Liver (tissue), 10 donors: ENCODE measurements at places on chromosomes 5 and 9. TPM values are rescaled to one million over a fixed set of nuclear protein-coding genes. Genes with fewer than 3 reads are reported as not detected.

- H3K4me1 ChIP-seq = no peaks in the 10 kb centered on the region
- no peak for DNase-seq
- H3K4me3 ChIP-seq = no peak overlapping the region
- no peak overlapping the region for H3K27ac ChIP-seq
- no peaks in the 10 kb centered on the region for H3K36me3 ChIP-seq
- H3K27me3 ChIP-seq = no peaks in the 10 kb centered on the region
Observed at GRCh38 chr9:61665829-61666228, 476.0 kb downstream of the SPATA31A7 start.

DNA sequence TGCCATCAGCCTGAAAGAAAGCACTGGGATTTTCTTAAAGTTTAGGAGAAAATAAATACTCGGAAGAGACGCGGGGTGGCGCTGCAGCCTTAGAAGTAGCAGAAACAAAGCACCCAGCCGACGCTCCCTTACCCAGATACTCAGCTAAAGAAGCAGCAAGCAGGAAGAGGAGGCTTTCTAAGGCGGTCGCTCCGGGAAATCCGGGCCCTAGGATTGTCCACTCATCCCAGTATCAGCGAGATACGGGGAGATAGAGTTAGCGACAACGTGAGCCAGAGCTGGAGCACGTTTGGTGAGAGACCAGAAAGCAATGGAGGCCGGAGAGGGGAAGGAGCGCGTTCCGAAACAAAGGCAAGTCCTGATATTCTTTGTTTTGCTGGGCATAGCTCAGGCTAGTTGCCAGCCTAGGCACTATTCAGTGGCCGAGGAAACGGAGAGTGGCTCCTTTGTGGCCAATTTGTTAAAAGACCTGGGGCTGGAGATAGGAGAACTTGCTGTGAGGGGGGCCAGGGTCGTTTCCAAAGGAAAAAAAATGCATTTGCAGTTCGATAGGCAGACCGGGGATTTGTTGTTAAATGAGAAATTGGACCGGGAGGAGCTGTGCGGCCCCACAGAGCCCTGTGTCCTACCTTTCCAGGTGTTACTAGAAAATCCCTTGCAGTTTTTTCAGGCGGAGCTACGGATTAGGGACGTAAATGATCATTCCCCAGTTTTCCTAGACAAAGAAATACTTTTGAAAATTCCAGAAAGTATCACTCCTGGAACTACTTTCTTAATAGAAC lies at the start of gene PCDHB2:
Gene PCDHB2, plus strand, starts transcription at position 135 of the 782 bp plus-strand sequence. Its CDS starts 176 bp downstream, at position 311.
- H3K27me3 ChIP-seq = peaks cover 12% of the 10 kb centered on the region
- DNase-seq = no peak
- peak within 1 kb of the TSS; percentile 45 for H3K4me3 ChIP-seq
- H3K36me3 ChIP-seq = no peaks in the 10 kb centered on the region
- no peaks in the 10 kb centered on the region for H3K4me1 ChIP-seq

The PCDHB12 gene
- polyA plus RNA-seq = 0.06 TPM

The ZDHHC11 gene
- 1.5 TPM for polyA plus RNA-seq
